ENCODE measurements at places on chromosomes 12 and 14.

DNA sequence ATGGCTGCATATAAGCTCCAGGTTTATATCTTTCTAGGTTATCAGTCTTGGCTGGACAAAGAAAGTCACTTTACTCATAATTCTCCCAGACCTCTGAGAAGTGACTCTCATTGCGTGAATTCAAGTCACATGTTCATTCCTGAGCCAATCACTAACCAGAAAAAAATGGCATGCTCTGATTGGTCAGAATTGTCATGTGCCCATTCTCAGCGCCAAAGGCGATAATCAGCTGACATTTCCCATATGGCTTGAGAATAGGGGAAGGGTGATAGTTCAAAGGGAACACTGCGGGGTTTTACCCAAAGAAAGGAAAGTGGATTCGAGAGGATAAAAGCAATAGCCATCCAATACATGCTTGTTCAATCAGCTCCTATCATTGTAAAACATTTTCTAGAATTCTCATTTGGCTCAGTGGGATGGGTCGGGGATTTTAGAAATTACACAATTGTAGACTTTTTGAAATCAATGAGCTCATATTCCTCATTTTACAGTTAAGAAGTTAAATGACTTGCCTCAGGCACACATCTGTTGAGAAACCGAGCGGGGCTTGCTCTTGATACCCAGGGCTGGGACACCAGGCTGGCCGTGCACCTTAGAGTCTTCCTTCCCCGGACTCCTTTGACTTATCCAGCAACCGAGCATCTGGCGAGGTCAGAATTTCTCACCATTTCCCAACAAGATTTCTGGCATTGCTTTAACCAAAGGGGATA is 454.0 kb upstream of the TBX3 start:
- DNase-seq, result no peak

DNA sequence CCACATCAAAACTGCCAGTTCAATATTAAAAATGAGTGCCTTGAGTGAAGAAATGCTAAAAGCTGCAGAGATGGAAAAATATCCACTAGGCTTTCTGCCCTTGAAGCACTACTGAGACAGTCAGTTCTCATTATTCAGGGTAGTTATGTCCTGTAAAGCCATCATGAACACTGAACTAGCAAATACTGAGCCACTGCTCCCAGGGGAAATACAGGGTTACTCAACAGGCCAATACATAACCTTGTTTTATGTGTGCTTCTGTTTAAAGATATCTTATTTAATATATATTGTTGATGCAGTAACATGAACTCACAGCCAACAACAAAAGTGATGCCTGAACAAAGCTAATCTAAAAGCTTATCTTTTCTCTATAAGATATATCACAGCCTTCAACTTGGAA is 3.3 kb downstream of the RAD52 start:
- no peak for DNase-seq

GRCh38 chr12:93712200-93712599 is 35.0 kb downstream of the CRADD start:
- DNase-seq, result no peak

GRCh38 chr12:13348464-13348863 is 151.9 kb downstream of the EMP1 start:
- no peak for DNase-seq

GRCh38 chr12:92719674-92720073 is 16.9 kb downstream of the PLEKHG7 start:
- no peak for DNase-seq

- no peak for DNase-seq
Observed at GRCh38 chr12:47193066-47193465, 113.3 kb upstream of the AMIGO2 start.

DNA sequence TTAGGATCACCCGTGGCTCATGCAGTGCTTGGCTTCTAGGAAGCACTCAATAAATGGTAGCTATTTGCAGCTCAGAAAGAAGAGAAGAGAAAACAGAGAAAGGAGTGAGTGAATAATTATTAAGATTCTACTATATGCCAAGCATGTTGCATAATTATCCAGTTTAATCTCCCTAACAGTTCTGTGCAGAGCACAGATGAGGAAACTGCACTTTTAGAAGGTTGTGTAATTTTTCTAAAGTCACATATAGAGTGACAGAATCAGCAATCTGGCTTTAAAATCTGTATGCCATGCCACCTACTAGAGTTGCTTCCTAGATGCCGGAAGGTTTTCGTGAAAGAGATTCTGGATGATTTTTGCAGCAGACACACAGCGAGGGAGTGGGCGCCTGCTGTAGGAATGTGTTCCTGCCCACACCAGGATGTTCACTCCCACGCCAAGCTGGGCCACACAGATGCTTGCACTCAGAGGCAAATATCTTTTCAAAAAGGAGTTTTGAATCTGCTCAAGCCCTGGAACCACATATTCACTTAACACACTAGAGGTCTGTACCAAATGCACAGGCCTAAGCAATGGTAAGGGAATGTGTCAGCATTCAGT is 50.2 kb upstream of the SMCO2 start:
- DNase-seq, result no peak

- DNase-seq, result no peak
Observed at GRCh38 chr12:64675795-64676194, 65.5 kb downstream of the RASSF3 start.

DNA sequence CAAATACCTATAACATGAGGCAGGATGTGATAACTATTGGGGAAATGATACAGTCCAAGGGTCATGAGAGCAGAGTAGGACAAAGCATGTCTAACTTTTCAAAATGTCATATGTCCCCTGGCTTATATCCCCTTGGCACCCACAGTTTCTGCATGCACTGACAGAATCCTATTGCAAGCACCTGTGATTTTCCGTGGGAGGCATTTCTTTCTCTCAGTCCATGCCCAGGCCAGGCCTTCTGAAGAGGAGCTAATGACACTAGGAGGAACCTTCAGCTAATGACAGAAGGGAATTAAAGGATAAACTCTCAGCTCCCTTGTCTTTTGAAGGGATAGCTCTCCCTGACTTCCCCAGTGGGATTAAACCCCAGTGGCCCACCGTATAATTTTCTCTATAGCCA is 249.2 kb downstream of the TTC6 start:
- DNase-seq, result no peak

GRCh38 chr12:102961466-102961855 is 4.0 kb downstream of the ASCL1 start:
- DNase-seq, result no peak

- DNase-seq, result no peak
Observed at GRCh38 chr12:31843398-31844095, 114.7 kb upstream of the AMN1 start.

GRCh38 chr12:113961921-113962710 is 4.0 kb downstream of the RBM19 start:
- DNase-seq, result no peak

- no peak for DNase-seq
Observed at GRCh38 chr12:28771968-28772367, 377.1 kb upstream of the FAR2 start.

GRCh38 chr12:68863109-68863770 is 55.3 kb downstream of the MDM2 start:
- DNase-seq, result no peak

DNA sequence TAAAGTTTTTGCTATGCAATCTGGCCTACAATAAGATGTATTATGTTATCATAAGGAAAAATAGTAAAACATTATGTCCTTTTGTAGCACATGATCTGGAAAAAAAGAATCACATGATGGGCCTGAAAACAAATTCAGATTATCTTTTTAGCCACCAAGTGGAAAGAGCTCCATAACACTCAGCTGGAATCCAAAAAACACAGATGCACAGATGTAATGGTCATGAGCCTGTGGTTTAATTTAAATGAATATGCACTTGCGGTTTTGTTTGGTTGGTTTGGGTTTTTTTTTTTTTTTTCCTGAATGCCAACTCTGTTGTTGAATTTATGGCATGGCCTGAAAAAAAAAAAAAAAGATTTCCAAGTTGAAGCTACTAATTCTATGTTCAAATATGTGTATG is 4.1 kb downstream of the KCNC2 start:
- DNase-seq, result no peak

GRCh38 chr12:121796855-121797751 is 3.6 kb upstream of the RHOF start:
- peak; percentile 84 for DNase-seq

DNA sequence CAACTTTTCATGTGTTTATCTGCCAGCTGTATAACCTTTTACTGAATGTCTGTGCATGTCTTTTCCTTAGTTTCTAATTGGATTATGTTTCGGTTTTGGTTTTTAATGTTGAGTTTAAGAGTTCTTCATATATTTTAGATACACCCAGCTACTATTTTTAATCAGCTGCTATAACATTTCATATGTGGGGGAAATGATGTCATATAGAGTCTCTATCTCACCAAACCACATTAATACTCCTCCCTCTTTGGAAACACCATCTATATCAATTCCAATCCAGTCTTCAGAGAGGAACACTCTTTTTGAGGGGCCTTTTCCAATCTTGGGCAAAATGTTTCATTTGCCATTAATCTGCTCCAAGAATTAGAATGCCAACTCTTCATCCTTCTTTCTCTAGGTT is 28.5 kb upstream of the GCH1 start:
- DNase-seq, result no peak

GRCh38 chr14:49991491-49991890 is 98.6 kb downstream of the ARF6 start:
- no peak for DNase-seq

GRCh38 chr12:24561882-24562770 is 386.8 kb downstream of the BCAT1 start:
- no peak for DNase-seq

- DNase-seq, result peak; percentile 17
Observed at GRCh38 chr14:97390096-97390724, 593.0 kb downstream of the VRK1 start.

DNA sequence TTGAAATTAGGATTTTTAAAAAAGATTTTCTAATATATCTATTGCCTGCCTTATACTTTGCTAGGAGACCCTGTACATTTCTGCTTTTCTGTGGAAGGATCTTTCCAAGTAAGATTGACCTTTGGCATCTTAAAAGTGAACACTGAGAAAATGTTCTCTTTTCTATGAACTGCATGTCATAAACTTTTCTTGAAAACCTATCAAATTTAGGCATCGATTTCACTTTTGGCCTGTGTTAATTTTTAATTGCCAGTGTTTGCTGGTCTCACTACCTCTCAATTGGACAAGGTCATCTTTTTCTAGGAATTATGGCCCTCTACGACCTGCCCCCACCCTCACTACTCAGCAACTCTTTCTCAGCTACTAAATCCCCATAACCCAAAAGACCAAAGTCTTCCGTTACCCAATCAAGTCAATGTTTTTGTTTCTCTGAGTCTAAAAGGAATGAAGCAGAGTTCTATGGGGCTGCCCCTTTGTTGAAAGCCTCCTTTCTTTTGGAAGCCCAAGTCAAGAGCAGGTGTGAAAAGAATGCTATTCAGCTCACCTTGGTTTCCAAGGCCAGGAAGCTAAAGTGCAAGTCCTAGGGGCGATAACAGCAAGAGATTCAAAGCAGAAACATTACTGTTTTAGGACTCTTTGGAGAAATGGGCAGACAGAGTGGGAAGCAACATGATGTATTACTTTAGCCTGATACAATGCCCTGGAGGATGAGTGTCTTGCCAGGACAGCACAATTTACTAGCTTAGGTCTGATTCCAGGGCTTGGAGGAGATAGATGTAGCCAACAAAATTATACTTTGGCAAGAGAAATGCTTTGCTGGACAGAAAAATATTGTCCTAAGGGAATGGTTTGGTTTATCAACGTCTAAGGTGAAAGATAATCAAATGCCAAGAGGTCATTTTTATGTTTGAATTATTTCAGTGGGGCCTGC is 55.0 kb downstream of the IGF1 start:
- DNase-seq, result no peak

- DNase-seq, result no peak
Observed at GRCh38 chr12:11812586-11813437, 163.3 kb downstream of the ETV6 start.

GRCh38 chr14:33568935-33569579 is 381.8 kb downstream of the EGLN3 start:
- no peak for DNase-seq

- DNase-seq, result no peak
Observed at GRCh38 chr12:32252199-32253073, 145.8 kb downstream of the BICD1 start.

DNA sequence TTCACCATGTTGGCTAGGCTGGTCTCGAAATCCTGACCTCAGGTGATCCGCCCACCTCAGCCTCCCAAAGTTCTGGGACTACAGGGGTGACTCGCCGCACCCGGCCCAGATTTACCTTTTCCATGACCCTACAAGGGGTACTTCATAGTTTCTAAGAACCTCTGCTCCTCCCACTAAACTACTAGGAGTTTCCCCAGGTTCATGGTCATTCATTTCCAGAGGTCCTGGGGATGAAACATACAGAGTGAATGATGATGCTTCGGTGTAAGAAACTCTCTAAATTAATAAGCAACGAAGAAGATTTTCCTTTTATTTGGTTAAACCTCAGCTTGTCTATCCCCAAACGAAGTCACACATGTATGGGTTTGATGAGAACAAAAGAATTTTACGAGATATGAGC is 56.9 kb downstream of the AMN start:
- DNase-seq, result no peak

DNA sequence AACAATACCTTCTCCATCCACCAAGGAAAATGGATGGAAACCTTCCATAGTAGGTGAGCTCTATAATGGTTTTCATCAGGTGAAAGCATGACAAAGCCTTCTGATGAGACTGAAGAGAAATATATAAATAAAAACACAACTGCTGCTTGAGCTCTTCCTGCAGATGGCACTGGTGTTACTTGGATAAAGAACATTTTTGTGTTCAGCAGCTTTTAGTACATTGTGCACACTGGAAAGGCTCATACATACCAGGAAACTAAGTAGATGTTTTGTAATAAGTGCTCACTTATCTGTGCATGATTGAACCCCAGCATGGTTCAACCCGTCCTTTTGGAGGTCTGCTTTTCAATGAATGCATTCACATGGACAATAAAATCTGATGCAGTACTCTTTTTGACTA is 357.3 kb upstream of the MIS18BP1 start:
- no peak for DNase-seq

DNA sequence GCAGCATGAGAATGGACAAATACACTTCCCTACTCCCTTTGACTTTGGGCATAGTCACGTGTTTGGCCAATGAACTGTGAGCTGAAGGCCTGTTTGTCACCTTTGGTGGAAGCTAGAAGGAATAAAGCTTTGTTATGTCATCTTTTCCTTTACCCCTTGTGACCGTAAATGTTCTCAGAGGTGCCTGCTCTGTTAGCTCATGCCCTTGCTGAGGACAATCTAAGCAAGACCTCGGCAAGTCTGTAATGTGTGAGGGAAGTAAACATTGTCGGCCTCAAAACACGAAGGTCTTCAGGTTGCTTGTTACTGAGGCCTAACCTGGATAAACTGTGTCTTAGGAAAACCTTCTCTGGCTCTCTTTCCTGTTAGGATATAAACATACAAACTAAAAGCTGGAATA is 354.2 kb downstream of the TMEM132D start:
- DNase-seq, result no peak

- no peak for DNase-seq
Observed at GRCh38 chr12:120231316-120232011, 30.6 kb upstream of the RPLP0 start.

DNA sequence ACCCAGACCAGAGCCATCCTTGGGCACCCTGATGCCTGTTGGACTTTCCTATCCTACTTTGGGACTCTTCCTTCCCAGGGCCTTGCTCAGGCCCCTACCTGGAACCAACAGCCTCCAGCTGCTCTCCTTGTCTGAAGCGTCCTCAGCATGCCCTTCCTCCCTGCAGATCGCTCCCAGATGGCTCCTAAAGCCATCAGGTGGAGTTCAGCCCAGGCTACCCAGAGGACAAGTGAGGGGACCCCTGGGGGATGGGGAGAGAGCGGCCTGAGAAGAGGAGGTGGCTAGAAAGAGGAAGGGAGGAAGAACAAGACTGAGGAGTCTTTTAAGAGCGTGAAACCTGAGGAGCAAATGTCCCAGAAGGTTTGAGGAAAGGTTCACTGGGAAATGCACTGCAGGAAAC is 236.6 kb downstream of the ZFP36L1 start:
- no peak for DNase-seq
